ENCODE measurements at places on chromosomes 4 and X.

GRCh38 chr4:41678951-41679350, 69.6 kb downstream of the PHOX2B start:
- DNase-seq = no peak

DNA sequence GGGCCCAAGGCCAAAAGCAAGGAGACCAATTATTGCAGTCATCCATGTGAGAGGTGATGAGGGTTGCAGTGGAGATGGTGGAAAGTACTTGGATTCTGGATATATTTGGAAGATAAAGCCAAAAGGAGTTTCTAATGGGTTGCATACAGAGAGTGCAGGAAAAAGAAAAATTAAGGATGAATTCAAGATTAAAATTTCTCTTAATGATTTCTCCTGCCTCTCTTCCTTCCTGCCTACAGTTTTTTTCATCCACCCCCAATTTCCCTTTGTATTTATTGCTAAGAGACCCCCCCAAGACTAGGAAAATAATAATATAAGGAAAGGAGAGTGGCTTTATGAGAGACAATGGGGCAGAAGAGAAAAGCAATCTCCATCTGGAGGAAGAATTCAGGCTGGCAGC, 8.6 kb upstream of the FGF5 start:
- no peak for DNase-seq

- no peak for DNase-seq
Measured at GRCh38 chrX:54397113-54397512, 39.3 kb upstream of the WNK3 start.

GRCh38 chr4:82618103-82618720, 56.4 kb upstream of the TMEM150C start:
- DNase-seq = no peak

GRCh38 chrX:145613894-145614293, 203.7 kb upstream of the SLITRK2 start:
- no peak for DNase-seq

DNA sequence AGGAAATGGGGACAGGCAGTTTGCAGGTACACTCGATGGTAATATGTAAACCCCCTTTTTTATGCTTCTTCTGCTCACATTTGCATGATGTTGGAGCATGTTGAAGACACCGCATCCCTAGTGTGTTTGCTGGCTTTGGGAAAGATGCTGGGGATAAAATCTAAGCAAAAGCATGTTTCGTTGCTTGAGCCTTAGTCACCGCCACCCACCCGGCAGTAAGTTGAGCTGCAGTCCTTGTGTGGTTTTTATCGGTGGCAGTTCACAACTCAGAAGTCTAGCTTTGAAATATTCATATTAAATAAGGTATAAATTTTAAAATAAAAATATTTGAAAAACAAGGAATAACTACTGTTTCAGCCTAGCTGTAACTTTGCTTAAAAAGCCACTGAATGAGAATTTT, 21.7 kb upstream of the MND1 start:
- no peak for DNase-seq

All from effector CD8-positive, alpha-beta T cell (primary cell).